Kidney tubule cell (primary cell): ENCODE measurements at places on chromosomes 1 and 21.

GRCh38 chr1:184021728-184022127, 15.8 kb downstream of the COLGALT2 start:
- DNase-seq, result no peak

GRCh38 chr1:23657659-23658275, 33.8 kb upstream of the RPL11 start:
- DNase-seq, result peak; percentile 40

DNA sequence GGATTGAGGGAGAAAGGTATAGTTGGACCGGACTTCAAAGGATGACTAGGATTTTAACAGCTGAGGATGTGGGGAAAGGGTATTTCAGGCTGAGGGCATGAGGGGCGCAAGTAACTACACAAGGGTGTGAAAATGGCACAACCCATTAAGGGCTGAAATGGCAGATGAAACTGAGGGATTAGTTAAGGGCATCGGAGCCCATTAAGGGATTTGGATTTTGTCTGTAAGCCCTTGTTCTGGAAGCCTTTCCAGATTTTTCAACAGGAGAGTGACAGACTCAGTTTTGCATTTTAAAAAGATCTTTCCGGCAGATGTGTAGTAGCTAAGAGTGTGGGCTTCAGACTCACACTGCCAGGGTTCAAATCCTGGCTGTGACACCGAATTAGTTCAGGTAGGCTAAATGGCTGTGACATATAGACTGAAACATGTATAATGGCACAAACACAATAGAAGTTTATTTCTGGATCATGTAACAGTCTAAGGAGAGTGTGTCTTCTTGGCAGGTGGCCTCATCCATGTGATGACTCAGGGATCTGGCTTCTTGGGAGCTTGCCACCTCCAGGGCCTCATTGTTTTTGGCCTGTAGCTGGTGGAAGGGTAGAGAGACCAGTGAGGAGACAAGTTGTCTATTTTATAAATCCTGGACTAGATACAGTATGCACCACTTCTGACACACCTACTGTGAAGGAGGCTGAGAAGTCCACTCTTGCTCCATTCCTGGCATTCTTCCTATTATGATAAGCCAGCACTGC, 49.6 kb downstream of the UBE2T start:
- peak; percentile 83 for DNase-seq

GRCh38 chr21:25396135-25396711, 211.1 kb downstream of the MRPL39 start:
- no peak for DNase-seq

- DNase-seq, result no peak
Observed at GRCh38 chr1:244394826-244395765, 56.6 kb downstream of the ADSS2 start.
